Left lung (tissue), 14 donors: ENCODE measurements at places on chromosomes 13 and 19. TPM values are rescaled to one million over a fixed set of nuclear protein-coding genes. Genes with fewer than 3 reads are reported as not detected.

GRCh38 chr19:16285769-16286498 lies 38.7 kb upstream of the KLF2 start:
- no peak for DNase-seq

GRCh38 chr19:4374498-4375163 lies 25.7 kb downstream of the SH3GL1 start:
- DNase-seq: no peak

LYPD3 gene
- 1.2 TPM for polyA plus RNA-seq

GRCh38 chr19:19627621-19628500 lies at the start of gene LPAR2:
Gene LPAR2 (minus strand): TSS chr19:19628220. CDS start chr19:19627275, 945 bp downstream.
- peak; percentile 91 for DNase-seq

GRCh38 chr13:42075517-42075916 lies 27.1 kb downstream of the DGKH start:
- no peak for DNase-seq

DNA sequence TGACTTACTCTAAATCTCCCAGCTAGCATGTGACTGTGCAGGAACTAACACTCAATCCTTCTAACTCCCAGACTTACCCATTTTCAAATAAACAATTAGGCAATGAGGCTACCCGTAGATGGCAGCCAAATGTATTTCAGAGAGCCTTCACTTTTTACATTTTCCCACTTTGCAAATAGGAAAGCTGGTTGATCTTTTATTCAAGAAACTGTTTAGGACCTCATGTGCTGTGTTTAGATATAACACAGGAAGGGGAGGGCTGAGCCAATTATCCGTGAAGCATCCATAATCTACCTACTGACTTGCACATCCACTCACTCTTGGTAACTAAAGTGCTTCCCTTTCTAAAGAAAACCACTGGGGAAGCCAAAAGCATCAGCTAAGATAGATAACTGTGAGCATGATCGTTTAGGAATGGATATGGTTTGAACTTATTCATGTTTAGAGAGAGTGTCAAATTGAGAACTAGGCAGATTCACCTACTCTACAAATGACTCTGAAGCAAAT lies 33.4 kb downstream of the MBNL2 start:
- DNase-seq: no peak
